ENCODE measurements at places on chromosomes 5 and 9.
A peak's percentile ranks its signal among the peaks of the same experiment; 100 is the strongest.

GRCh38 chr9:6024035-6024554, 8.7 kb upstream of the RANBP6 start:
- no peak for DNase-seq

- DNase-seq, result no peak
Measured at GRCh38 chr5:142233083-142234032, 91.5 kb downstream of the SPRY4 start.

DNA sequence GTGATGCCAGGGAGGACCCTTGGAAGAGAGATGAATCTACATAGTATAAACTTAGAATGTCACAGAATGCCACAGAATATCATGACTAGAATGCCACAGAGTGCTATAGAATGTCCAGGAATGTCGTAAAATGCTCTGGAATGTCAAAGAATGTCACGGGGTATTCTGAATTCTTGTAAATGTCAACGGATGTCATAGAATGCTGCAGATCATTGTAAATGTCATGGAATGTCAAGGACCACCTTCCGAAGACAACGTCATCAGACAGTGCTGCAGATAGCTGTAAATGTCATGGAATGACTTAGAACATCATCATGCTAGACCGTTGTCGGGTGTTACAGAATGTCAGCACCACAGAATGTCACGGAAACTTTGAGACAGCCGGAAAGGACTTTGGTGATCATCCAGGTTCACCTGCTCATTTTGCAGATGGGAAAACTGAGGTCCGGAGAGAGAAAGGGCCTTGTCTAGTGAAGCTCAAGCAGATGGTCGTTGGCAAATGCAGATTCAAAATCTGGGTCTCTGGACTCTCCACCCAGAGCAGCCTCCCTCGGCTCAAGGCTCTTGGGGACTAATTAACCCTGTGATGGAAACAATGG, 117.1 kb downstream of the LHX2 start:
- DNase-seq, result no peak

DNA sequence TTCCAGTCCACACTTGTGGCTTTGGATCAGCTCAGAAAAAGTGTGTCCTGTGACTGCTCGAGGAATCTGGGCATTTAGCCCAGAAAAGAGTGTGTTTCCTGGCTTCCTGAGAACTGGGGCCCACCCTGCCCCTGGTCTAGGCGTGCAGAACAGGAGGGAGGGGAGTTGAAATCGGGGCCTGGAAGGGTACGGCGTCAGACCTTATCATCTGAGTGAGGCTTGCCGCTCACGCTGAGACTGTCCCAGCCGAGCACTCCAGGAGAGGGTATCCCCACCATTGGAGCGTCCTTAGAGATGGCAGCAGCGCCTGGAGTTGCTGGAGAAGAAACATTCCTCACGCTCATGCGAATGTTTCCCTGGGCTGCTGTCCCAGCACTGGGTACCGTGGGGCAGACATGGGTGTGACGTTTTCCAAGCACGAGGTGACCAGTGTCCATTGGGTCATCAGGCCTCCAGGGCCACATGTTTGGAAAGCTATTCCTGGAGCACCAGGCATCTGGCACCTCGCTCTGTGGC, 22.5 kb downstream of the NEK6 start:
- no peak for DNase-seq

GRCh38 chr9:128702445-128702948, at the start of gene PKN3:
Gene PKN3, plus strand, starts transcription at chr9:128702503. Its CDS starts 413 bp downstream, at chr9:128702916.
- peak; percentile 30 for DNase-seq

GRCh38 chr5:34822956-34823715, 15.8 kb upstream of the TTC23L start:
- DNase-seq, result no peak

DNA sequence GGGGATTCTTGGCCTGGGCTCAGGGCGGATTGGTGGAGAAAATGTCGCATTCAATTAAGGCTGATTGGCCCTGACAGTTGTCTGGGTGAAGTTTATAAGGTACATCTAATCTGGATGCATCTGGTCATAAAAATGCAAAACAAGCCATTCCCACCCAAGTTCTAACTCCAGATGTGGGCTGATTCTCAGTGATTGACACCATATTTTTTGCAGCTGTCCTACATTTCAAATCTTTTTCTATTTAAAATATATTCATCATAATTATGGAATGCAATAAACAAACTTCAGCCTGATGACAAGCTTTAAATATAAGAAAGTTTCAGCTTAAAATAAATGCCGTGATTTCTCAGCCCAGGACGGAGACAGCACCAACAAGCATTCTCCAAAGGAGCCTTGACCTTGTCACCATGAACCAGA, 146.4 kb upstream of the SMIM23 start:
- DNase-seq, result no peak
